ENCODE measurements at places on chromosomes 2 and 18.

- no peak for DNase-seq
Measured at GRCh38 chr18:56542476-56542875, 95.9 kb downstream of the TXNL1 start.

GRCh38 chr2:25920336-25920735, 42.0 kb upstream of the ASXL2 start:
- DNase-seq = no peak

GRCh38 chr18:23538870-23539269, 35.6 kb downstream of the RMC1 start:
- no peak for DNase-seq

DNA sequence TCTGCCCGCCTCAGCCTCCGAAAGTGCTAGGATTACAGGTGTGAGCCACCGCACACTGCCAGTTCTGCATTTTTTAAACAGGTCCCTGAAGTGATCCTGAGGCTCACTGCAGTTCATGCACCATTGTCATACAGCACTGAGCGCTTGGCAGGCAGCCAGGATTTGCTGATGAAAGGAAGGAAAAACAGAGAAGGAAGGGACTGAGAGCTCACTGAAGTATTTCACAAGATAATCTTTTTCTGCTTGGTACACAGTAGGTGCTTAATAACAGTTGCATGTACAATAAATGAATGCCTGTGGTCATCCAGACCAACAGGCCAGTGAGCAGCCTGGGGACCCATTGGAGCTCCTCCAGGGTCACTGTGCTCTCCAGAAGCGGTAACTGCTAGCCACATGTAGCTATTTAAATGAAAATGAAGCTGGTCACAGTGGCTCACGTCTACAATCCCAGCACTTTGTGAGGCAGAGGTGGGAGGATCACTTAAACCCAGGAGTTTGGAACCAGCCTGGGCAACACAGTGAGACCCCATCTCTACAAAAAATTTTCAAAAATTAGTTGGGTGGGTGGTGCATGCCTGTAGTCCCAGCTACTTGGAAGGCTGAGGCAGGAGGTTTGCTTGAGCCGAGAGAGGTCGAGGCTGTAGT, 33.1 kb upstream of the SMAD7 start:
- DNase-seq = no peak

- DNase-seq = no peak
Measured at GRCh38 chr2:155517362-155517761, 815.2 kb downstream of the NR4A2 start.

DNA sequence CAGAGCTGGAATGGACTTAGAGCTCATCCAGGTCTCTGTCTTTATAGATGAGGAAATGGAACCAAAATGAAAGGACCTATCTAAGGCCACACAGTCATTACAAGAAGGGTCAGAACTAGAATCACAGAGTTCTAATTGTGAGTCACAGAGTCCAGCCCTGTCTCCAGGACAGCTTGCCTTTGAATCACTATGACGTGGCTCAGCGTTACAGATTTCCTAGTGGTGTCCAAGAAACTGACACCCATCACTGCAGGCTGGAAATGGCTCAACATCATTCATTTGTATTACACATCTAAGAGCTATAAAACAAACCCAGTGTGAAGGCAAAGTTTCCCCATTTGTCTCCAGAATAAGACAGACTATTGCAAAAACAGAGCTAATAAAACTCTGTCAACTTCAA, 164.3 kb upstream of the SIX2 start:
- DNase-seq = no peak

GRCh38 chr2:150388289-150388625, 99.2 kb downstream of the RND3 start:
- no peak for DNase-seq

GRCh38 chr2:97970293-97971060, 25.3 kb downstream of the TMEM131 start:
- no peak for DNase-seq

DNA sequence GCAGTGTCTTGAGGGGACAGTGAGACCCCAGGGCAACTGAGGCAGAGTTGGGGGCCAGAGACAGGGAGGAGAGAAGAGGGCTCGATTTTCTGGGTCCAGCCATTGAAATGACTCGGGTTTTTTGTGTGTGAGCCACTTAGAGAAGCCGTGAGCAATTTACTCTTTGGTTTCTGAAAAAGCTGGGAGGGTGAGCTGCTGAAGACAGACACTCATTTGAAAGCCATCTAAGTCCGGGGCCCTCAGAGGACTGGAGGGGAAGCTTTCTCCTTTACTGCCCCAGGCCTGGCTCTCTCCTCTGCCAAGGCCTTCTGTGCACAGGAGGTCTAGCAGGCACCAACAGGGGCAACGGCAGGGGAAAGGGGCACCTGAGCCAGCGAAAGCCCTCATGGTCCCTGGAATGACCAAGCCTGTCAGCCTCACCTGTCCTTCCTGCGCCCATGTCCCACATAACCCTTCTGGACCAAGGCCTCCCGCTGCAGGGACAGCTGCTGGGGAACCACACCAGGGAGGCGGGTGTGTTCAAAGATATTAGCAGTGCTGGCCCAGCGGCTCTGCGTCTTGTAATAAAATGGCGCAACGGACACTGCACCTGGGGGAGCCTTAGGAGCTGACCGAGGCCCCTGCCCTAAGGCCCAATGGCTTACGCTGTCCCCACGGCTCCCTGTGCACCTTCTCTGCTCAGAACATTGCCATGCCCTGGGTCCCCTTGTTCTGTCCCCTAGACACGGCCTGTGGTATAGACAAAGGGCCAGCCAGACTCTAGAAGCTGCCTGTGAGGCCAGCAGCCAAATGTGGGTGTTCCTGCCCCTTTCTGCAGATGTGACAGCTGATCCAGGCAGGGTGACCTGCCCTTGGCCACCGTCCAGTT, 45.8 kb downstream of the HS6ST1 start:
- no peak for DNase-seq

DNA sequence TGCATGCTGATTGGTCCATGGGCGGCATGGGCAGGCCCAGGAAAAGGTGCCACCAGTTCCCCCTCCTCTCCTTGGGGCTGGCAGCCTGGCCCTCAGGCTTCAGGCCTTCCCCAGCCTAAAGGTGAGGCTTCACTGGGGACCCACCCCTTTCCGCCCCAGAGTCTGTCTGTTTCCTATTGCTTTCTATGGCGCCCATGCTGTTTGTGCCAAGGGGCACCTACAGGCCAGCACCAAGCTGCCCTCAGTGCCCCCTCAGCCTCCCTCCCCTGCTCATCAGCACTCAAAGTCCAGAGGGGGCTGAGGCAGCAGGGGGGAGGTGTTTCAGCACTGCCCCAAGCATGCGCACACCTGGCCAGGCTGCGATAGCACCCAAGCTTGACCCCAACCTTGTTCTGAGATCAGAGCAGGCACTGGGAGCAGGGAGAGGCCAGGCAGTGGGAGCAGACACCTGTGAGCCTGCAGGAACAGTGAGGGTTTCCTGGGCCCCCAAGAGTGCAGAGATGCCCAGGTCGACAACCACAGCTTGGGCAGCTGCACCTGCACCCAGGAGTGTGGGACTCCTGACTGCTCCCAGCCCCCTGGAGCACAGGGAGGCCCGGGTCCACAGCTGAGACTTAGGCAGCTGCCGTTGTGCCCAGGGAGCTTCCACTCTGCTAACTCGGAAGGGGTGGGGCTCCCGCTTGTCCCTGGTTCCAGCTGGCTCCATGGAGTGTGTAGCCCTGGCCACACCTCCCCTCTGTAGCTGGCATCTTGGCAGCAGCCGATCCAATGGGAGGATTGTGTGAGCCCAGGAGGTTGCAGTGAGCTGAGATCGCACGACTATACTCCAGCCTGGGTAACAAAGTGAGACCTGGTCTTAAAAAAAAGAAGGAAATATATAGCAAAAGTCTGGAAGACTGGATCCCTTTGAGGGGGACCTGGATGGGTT, 69.1 kb downstream of the NCAPH start:
- no peak for DNase-seq

- DNase-seq = no peak
Measured at GRCh38 chr2:168344706-168345105, 97.3 kb upstream of the STK39 start.

GRCh38 chr2:145984580-145984979, 1464.7 kb upstream of the ZEB2 start:
- no peak for DNase-seq

- peak; percentile 44 for DNase-seq
Measured at GRCh38 chr2:175004980-175005732, at the start of gene CHN1. CHN1 (minus strand) TSS chr2:175005381; CDS start chr2:175004912, 469 bp downstream.

Data from activated T-cell treated with anti-CD3 and anti-CD28 coated beads for 1 hour (primary cell).